ENCODE measurements at places on chromosomes 11 and 22.

- no peak for DNase-seq
These were observed 23.6 kb upstream of the UPB1 start for GRCh38 chr22:24471570-24471969.

DNA sequence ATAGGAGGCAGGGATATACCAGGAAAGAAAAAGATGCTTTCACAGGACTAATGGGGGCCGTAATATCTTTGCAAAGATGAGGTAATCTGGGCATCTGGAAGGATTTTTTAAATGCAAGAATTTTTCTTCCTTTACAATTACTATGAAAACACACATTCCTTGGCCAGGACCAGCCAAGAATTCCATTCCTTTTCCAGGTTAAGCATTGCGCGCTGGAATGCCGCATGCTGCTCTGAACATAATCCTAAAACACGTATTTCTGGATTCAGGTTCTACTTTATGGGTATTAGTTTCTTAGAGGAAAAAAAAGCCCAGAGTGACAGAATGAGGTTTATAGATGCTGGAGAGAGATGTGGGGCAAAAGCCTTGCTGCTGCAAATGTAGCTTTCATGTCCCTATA is 99.4 kb upstream of the SORL1-AS1 start:
- DNase-seq: no peak

DNA sequence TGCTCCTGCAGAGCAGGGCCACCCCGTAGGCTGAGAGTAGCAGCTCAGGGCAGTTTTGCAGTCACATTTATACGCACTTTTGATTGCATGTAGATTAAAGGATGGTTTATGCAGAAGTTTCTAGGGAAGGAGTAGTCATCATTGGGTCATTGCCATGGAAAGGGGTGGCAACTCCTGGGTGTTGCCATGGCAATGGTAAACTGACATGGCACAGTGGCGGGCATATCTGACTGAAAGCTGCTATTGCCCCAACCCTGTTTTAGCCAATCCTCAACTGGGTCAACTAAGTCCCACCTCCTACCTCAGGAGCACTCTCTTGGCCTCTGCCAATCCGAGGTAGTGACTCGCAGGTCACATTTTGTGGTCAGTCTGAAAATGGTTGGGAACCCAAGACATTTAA is 2.4 kb upstream of the ARSA start:
- no peak for DNase-seq

GRCh38 chr11:86523738-86524619 is 148.4 kb downstream of the ME3 start:
- no peak for DNase-seq

DNA sequence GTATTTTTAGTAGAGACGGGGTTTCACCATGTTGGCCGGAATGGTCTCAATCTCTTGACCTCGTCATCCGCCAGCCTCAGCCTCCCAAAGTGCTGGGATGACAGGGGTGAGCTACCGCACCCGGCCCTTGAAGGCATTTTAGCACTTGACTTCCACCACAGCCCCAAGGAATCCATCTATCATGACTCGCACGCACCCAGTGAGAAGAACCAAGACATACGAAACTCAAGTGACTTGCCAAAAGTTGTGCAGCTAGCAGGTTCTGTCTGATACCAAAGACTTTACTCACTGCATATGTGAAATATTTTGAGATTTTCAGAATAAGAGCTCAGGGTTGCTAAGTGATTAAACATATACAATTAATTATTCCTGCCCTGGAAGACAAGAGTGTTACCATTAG is 21.0 kb downstream of the FLI1 start:
- DNase-seq: no peak

DNA sequence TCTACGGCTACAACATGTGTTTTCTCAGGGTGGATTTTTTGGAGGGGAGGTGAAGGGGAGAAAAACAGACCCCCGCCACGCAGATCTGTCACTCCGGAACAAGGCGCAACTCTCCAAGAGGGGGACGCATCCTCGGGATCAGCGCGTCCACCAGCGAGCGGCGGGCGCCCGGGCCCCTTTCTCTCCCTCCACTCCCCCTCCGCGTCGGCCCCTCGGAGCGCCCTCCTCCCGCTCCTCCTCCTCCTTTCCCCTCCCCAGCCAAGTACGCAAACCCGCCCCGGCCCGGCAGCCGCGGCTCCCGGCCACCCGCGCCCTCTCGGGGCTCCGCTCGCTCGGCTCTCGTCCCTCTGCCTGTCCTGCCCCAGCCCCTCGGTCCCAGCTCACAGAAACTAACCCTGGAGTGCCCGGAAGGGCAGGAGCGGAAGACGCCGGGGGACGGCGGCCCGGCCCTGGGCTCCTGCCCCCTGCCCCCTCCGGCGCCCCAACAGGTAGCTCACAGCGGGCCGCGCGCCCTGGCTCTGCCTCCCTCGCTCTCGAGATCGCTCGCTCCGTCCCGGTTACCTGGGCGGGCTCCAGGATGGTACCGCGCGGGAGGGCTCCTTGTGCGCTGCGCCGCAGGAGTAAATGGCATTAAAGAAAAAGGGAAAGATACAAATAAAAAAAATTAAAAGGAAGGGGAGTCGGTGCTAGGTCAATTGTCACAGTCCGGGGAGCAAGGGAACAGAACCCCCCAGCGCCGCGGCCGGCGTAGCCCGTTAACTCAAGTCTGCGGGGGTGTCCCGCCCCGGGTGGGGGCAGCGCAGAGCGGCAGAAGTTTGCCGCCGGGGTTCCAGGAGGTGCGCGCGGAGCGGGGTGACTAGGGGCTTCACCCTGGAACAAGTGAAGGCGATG is 131.4 kb upstream of the C11orf58 start:
- DNase-seq: no peak

GRCh38 chr22:16956290-16956689 is 51.7 kb downstream of the GAB4 start:
- no peak for DNase-seq

GRCh38 chr11:72823105-72823804 is 9.0 kb downstream of the ATG16L2 start:
- no peak for DNase-seq

- no peak for DNase-seq
These were observed 1.4 kb downstream of the CRY2 start for GRCh38 chr11:45848654-45849081.

DNA sequence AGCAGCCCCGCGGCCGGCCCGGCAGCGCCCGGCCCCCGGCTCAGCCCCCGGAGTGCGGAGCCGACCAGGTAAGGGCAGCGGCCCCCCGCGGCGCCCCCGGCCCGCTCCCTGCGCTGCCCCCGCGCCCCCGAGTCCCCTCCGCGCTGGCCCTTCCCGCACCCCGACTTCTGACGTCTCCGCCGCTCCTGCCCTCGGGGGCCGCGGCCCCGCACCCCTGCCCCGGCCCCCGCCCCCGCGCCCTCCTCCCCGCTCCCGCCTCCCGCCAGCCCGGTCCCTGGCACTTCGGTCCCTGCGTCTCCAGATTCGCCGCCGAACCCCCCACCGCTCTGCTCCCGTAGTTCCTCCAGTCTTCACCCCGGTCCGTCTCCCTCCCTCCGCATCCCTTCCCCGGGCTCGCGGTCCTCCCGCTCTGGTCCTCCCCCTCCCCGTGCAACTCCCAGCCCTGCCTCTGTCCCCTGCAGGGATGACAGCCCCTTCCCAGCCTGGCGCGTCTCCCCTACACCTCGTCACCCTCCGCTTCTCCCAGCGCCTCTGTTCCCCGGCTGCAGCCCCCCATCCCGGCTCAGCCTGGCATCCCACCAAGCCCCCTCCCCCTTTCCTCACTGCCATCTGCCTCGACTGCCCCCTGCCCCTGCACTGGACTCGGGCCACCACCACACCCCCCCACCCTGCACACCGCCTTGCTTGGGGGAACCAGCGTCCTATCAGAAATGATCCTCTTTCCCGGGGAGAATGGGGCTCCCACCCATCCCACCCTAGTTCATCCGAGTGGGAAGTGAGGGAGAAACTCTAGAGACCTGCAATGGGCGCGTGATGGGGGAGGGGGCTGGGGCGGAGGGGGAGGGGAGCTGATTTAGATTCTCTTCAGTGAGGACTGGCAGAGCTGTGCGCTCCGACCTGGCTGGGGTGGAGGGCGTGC is 531 bp downstream of the GRIK4 start:
- DNase-seq: peak; percentile 34

- no peak for DNase-seq
These were observed 144.9 kb downstream of the PGR start for GRCh38 chr11:100984668-100985067.

DNA sequence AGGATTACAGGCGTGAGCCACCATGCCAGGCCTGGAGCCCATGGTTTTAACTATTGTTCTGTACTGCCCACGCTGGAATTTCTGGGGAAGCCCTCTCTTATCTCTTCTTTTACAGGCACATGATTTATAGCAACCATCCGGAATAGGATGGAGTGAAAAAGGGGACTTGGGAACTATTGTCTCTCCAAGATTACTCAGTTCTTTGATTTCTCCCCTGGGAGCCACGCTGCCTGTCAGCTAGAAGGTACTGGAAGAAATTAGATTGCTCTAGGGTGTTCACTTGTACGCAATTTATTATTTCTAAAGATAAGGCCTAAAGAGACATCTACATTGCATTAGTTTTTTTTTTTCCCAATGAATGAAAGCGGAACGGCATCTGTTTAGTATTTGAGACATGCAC is 65.6 kb upstream of the PTPRJ start:
- no peak for DNase-seq

- DNase-seq: no peak
These were observed 6.6 kb upstream of the ARAP1 start for GRCh38 chr11:72758690-72759389.

GRCh38 chr11:123084454-123084853 is 22.5 kb upstream of the HSPA8 start:
- no peak for DNase-seq

GRCh38 chr11:71946144-71946571 is 17.3 kb downstream of the RNF121 start:
- DNase-seq: no peak

DNA sequence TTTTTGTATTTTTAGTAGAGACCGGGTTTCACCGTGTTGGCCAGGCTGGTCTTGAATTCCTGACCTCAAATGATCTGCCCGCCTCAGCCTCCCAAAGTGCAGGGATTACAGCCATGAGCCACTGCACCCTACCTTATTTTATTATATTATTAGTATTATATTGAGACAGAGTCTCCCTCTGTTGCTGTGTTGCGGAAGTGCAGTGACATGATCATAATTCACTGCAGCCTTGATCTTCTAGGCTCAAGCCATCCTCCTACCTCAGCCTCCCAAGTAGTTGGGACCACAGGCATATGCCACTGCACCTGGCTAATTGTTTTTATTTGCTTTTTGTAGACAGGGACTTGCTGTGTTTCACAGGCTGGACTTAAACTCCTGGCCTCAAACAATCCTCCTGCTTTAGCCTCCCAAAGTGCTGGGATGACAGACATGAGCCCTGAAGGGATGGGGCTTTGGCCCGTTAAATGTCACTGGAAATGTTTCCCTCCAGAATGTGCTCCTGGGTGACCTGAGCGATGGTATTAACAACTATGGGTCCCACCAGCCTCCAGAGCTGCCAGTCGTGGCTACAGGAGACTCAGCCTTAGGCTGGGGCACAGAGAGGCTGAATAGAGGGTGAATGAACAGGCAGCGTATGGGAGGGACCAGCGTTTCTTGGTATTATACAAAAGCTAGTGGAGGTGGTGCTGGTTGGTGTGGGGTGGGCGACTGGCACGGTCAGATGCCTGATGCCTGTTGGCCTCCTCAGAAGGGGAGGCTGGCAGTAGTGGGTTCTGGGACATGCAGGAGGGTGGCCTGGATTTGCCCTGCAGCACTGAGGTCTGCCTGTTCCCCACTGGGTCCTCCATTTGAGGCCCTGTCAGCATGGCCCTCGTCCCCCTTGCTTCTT is 7.3 kb downstream of the TANGO2 start:
- DNase-seq: no peak

- DNase-seq: no peak
These were observed 194.7 kb upstream of the E2F8 start for GRCh38 chr11:19435306-19435989.

DNA sequence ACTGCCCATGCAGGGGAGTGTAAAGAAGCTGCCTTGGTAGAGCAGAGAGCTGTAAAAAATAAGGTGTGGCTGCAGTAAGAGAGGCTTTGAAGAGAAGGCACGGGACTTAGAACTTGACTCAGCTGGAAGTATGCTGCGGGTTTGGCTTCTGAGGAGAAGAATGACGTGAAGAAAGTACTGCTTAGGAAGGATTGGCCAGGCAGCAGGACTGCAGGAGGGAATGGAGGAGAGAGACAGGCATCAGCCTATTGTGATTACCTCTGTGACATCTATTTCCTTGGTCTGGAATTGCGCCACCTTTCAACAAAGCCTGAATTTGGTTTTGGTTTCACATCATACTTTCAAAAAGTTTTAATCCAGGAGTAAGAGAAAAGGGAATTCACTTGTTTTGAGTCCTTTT is 22.5 kb downstream of the PRRG4 start:
- DNase-seq: no peak

- no peak for DNase-seq
These were observed 81.8 kb upstream of the SYN3 start for GRCh38 chr22:33139937-33140336.

DNA sequence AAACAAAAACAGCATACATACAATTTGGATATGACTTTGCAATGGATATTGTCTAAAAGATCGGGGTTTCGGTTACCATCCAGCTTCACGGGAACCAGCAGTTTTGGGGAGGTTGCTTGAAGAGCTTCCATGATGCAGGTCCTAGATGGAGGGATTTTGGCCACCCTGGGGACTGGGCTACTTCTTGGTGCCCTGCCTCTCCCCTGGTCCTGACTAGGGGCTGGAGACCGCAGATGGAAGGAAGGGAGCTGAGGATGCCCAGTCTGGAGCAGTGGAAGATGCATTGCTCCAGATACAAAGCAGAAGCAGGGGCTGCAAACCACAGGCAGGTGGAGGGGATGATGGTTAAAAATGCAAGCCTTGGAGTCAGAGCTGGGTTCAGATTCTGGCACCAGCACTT is 13.5 kb downstream of the SOX10 start:
- DNase-seq: no peak

DNA sequence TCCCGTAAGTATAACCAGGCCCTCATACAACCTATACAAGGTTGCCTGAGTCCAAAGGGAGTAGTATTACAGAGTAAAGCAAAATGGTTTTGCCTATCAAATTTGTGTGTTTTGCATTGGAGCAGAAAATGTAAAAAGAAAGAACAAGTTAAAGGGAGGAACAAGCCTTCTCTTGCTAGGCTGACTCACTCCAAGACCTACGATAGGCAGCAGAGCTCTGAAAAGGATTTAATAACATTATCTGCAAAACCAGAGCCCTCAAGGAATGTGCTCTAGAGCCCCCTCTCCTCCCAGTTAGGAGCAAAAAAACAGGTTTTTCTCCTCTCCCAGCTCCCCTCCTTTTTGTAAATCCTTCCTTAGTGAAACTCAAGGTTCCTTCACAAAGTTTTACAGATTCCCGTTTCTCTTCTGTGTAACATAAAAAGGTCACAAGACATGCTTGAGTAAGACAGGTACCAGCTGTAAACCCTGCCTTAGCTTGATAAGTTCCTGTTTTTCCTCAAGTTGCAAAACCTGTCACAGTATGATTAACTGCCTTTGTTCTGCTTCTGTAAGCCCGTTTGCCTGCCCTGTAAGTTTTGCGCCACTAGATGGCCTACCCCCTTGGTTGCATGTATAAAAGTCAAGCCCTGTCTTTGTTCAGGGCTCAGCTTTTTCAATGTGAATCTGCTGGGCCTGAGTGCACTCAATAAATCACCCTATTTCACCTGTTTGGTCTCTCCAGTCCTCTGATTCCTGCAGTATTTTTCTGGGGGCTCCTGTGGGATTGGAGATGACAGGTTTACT is 498.2 kb downstream of the KCNA4 start:
- no peak for DNase-seq

Measured in activated naive CD4-positive, alpha-beta T cell treated with anti-CD3 and anti-CD28 coated beads, Interleukin-2, amount 50 U/mL, for 72 hours (primary cell).